Panc1 (cell line): ENCODE measurements at places on chromosomes 11 and 22.

GRCh38 chr11:124902616-124903015 is 5.0 kb upstream of the ROBO4 start:
- peaks cover 30% of the 10 kb centered on the region for H3K27me3 ChIP-seq
- no peak overlapping the region for H3K27ac ChIP-seq

- H3K4me3 ChIP-seq = no peak overlapping the region
- no peaks in the 10 kb centered on the region for H3K27me3 ChIP-seq
- no peaks in the 10 kb centered on the region for H3K4me1 ChIP-seq
- no peak for DNase-seq
Measured at GRCh38 chr22:46620588-46621242, 529 bp downstream of the GRAMD4 start.

DNA sequence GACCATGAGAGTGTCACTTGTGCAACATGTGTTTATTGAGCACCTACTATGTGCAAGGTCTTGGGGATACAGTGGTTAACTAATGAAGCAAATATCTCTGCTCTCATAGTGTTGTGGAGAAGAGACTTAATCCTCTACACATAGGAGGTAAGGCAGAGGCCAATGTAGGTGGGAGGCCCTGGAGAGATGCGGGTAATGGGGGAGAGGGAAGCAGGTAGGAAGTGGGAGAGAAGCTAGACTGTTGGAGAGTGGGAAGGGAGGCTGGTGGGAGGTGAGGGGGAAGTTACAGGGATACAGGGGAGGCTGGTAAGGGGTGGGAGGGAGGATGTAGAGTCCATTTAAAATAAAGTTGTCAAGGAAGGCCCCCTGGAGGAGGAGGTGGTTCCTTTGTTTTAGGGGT is 240.0 kb downstream of the MIAT start:
- H3K27ac ChIP-seq = no peak overlapping the region
- no peak for DNase-seq
- no peak overlapping the region for H3K4me3 ChIP-seq
- H3K36me3 ChIP-seq = no peaks in the 10 kb centered on the region
- H3K4me1 ChIP-seq = peaks cover 7% of the 10 kb centered on the region; the same call in 1 of the 2 replicates

DNA sequence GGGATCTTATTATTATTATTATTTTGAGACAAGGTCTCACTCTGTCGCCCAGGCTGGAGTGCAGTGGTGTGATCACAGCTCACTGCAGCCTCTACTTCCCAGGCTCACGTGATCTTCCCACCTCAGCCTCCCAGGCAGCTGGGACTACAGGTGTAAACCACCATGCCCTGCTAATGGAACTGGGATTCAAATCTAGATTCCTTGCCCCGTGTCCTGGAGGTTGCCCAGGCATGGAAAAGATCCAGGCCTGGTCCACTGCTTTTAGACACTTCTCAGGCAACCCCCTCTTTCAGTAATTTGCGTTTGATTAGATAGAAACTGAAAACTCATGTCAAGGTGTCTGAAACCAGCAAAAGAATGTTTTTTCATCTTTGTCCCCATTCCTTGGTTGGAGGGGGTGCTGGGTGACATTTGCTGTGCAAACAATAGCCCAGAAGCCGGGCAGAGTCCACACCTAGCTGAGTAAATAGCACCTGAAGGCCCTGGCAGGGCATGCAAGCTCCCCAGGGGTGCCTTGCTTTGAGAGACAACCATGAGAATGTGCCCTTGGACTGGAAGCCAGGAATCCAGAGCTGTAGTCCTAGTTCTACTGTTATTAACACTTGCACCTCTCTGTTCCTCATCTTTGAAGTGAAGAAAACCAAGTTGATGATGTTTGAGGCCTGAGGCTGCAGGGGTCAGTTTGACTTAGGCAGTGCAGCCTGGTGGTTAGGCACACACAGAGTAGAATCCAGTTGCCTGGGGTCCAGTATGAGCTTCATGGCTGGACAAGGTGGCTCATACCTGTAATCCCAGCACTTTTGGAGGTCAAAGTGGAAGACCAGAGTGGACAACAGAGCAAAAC is 19.1 kb upstream of the XBP1 start:
- no peaks in the 10 kb centered on the region for H3K36me3 ChIP-seq
- H3K4me1 ChIP-seq = no peaks in the 10 kb centered on the region
- no peak overlapping the region for H3K4me3 ChIP-seq
- H3K27ac ChIP-seq = no peak overlapping the region

GRCh38 chr11:62535802-62536201 is 10.8 kb downstream of the AHNAK start:
- H3K4me1 ChIP-seq = peaks cover 38% of the 10 kb centered on the region
- no peak overlapping the region for H3K4me3 ChIP-seq
- H3K36me3 ChIP-seq = peaks cover 40% of the 10 kb centered on the region
- H3K27me3 ChIP-seq = no peaks in the 10 kb centered on the region
- DNase-seq = no peak
- no peak overlapping the region; the same call in 1 of the 2 replicates for H3K27ac ChIP-seq

DNA sequence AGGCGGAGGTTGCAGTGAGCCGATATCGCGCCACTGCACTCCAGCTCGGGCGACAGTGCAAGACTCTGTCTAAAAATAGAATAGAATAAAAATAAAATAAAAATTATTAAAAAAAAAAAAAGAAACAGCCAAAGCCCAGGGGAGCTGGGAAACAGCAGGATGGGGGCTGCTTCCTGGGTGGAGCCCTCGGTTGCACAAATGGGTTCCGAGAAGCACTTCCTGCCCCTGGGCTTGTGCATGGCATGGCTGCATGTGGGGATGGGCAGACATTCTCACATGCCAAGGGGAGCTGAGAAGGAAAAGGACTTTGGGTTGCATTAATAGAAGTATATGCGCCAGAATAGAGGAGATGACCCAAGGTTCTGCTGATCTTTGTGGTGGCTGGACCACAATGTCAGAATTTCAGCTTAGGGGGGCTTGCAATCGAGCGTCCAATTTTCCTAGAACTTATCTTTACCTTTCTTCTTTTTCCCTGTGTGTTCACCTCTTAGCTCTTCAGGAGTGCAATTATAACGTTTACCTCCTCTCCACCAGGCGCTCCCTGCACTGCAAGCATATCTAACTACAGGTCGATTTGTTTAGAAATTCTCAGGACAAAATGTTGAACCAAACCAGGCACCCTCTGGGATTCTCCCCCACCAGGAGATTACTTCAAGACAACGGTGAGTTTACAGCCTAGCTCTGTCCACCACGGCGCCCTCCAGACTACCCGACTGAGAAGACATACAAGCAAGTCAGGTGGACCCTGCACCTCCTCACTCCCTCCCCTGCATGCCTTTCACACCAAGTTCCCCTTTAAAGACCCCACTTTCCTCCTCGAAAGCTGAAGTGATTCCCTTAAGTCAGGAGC is 53.2 kb downstream of the SHISAL1 start:
- no peaks in the 10 kb centered on the region for H3K36me3 ChIP-seq
- H3K4me1 ChIP-seq = no peaks in the 10 kb centered on the region
- DNase-seq = no peak
- no peak overlapping the region for H3K4me3 ChIP-seq

- no peaks in the 10 kb centered on the region for H3K27me3 ChIP-seq
- H3K4me3 ChIP-seq = no peak overlapping the region
- H3K27ac ChIP-seq = no peak overlapping the region
- H3K4me1 ChIP-seq = no peaks in the 10 kb centered on the region
- no peak for DNase-seq
- H3K36me3 ChIP-seq = no peaks in the 10 kb centered on the region
Measured at GRCh38 chr11:106717222-106717621, 301.1 kb downstream of the GUCY1A2 start.

- H3K4me3 ChIP-seq = no peak overlapping the region
- no peaks in the 10 kb centered on the region for H3K36me3 ChIP-seq
- no peak for DNase-seq
- H3K27ac ChIP-seq = no peak overlapping the region
- no peaks in the 10 kb centered on the region for H3K4me1 ChIP-seq
Measured at GRCh38 chr11:37422511-37422910, 824.5 kb upstream of the RAG2 start.

DNA sequence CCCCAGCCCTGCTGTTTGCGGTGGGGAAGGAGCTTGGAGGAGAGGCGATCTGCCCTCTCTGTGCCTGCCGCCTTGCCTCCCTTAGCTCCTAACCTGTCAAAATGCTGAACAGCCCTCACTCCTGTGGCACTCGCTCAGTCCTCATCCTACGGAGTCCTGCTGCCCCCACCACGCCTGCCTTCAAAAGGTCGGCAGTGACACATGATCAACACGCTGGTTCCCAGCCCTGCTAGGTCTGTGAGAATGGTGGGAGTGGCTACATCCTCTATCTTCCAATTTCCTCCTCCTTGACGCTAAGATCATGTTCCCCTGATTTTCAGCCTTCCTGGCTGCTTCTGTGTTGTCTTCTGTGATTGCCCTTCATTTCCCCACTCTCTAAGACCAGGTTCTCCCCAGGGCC is 120.2 kb upstream of the TBCEL start:
- 0 out of 2 replicates have a peak, but pooled peaks cover 3% of the 10 kb centered on the region for H3K4me1 ChIP-seq
- no peak overlapping the region for H3K4me3 ChIP-seq
- H3K27me3 ChIP-seq = peaks cover 28% of the 10 kb centered on the region
- no peaks in the 10 kb centered on the region for H3K36me3 ChIP-seq

GRCh38 chr11:121576531-121576930 is 123.8 kb upstream of the SORL1-AS1 start:
- H3K27me3 ChIP-seq = no peaks in the 10 kb centered on the region
- H3K27ac ChIP-seq = no peak overlapping the region
- H3K36me3 ChIP-seq = no peaks in the 10 kb centered on the region
- H3K4me1 ChIP-seq = no peaks in the 10 kb centered on the region

GRCh38 chr22:25070956-25071355 is 118.4 kb downstream of the KIAA1671 start:
- DNase-seq = no peak
- H3K27ac ChIP-seq = no peak overlapping the region
- H3K27me3 ChIP-seq = no peaks in the 10 kb centered on the region
- no peaks in the 10 kb centered on the region for H3K36me3 ChIP-seq

GRCh38 chr11:80163011-80163410 is 722.2 kb upstream of the TENM4 start:
- no peak for DNase-seq
- no peak overlapping the region for H3K4me3 ChIP-seq
- no peaks in the 10 kb centered on the region for H3K27me3 ChIP-seq
- H3K27ac ChIP-seq = no peak overlapping the region
- H3K4me1 ChIP-seq = no peaks in the 10 kb centered on the region
- no peaks in the 10 kb centered on the region for H3K36me3 ChIP-seq

DNA sequence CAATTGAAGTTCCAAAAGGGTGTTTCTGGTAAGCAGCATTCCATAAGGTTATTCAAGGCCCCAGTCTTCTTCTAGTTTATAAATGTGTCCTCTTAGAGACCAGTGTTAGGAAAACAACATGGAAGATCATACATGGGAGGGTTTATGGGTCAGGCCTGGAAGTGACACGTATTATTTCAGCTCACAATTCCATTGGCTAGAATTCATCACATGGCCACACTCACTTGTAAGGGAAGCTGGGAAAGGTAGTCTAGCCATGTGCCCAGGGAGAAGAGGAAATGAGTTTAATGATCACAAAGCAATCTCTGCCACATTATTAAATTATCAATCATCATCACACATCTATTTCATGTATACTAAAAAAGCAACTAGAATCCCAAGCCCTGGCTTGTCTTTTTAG is 181.7 kb upstream of the TBCEL start:
- DNase-seq = no peak
- no peaks in the 10 kb centered on the region for H3K36me3 ChIP-seq
- H3K4me1 ChIP-seq = no peaks in the 10 kb centered on the region
- H3K27me3 ChIP-seq = peaks cover 3% of the 10 kb centered on the region; the same call in 1 of the 2 replicates
- H3K4me3 ChIP-seq = no peak overlapping the region
- no peak overlapping the region for H3K27ac ChIP-seq

DNA sequence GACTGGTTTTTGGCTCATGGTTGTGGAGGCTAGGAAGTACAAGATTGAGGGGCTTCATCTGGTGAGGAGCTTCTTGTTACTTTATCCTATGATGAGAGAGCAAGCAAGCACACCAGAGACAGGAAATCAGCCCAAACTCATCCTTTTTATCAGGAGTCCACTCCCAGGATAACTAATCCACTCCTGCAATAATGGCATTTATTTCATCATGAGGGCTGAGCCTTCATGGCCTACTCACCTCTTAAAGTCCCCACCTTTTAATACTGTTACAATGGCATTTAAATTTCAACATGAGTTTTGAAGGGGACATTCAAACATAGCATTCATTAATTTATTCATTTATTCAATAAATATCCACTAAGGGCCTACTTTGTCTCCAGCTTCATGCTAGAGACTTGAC is 60.9 kb downstream of the PARVA start:
- H3K36me3 ChIP-seq = no peaks in the 10 kb centered on the region
- no peaks in the 10 kb centered on the region for H3K27me3 ChIP-seq
- H3K4me1 ChIP-seq = no peaks in the 10 kb centered on the region
- no peak overlapping the region for H3K4me3 ChIP-seq

- no peaks in the 10 kb centered on the region for H3K27me3 ChIP-seq
- DNase-seq = no peak
- H3K4me3 ChIP-seq = no peak overlapping the region
- H3K36me3 ChIP-seq = no peaks in the 10 kb centered on the region
- H3K27ac ChIP-seq = no peak overlapping the region
Measured at GRCh38 chr22:33864723-33865130, 55.5 kb downstream of the LARGE1 start.

DNA sequence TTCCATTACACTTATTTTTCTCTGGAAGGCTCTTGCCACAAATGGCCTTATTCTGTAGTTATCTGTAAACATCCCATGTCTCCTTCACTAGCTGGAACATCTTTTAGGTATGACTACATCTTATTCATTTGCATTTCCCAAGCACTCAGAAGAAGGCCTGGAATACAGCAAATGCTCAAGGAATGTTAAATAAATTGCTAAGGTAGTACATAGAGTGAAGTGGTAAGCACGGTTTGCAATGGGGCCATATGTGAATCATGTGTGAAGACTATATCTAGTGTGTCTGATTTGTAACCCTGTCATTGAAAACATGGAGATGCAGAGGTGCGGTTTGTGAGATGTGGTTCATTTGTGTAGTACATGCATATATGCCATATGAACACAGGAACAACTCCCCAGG is 33.5 kb downstream of the GDPD4 start:
- peaks cover 2% of the 10 kb centered on the region; the same call in 1 of the 2 replicates for H3K27me3 ChIP-seq
- H3K4me3 ChIP-seq = no peak overlapping the region
- no peak overlapping the region for H3K27ac ChIP-seq
- H3K4me1 ChIP-seq = no peaks in the 10 kb centered on the region
- no peaks in the 10 kb centered on the region for H3K36me3 ChIP-seq
- no peak for DNase-seq

DNA sequence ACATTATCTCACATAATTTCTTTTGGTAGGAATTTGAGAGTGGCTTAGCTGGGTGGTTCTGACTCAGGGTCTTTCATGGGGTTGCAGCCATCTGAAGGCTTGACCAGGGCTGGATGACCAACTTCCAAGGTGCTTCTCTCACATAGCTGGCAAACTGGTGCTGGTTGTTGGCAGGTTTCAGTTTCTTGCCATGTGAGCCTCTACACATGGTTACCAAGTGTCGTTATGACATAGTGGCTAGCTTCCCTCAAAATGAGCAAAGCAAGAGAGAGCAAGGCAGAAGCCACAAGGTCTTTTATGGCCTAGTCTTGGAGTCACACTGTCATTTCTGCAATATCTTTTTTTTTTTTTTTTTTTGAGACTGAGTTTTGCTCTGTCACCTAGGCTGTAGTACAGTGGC is 4.2 kb upstream of the TFIP11 start:
- H3K4me3 ChIP-seq = no peak overlapping the region
- no peak overlapping the region for H3K27ac ChIP-seq
- no peak for DNase-seq
- peaks cover 3% of the 10 kb centered on the region for H3K36me3 ChIP-seq

- no peaks in the 10 kb centered on the region for H3K4me1 ChIP-seq
- no peaks in the 10 kb centered on the region for H3K27me3 ChIP-seq
- no peak for DNase-seq
- H3K27ac ChIP-seq = no peak overlapping the region
Measured at GRCh38 chr11:19995145-19995544, 165.1 kb downstream of the DBX1 start.
